ENCODE measurements at places on chromosomes 1 and 21.

DNA sequence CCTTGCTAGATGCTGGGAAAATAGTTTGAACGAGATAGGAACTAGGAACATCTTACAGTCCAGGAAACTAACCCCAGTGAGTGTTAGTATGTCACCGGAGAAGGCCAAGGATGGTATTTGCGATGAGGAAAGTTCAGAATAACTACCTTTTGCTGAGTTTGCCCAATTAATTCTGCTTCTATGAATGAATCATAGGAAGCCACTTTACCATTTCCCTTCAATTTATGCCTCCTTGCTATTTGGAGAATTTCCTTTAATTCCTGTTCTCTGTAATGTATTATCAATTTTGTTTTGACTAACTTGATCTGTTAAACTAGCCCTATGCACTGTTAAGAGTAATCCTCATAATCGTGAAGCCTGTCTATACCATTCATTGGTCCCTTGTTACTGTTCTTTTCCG, 40.7 kb upstream of the HLX start:
- DNase-seq = no peak

DNA sequence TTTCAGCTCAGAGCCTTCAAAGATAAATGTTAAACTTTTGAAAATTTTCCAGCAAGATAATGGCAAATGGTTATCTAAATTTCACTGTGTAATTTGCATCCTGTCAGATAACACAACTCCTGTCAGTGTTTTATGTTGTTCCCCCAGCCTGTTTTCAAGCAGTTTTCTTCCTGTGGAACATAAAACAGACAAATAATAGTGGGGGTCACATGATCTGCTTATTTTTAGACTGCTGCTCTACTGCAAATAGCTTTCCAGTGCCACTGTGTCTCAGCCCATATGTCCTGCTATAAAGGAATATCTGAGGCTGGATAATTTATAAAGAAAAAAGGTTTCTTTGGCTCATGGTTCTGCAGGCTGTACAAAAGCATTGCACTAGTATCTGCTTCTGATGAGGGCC, 32.2 kb downstream of the FMO3 start:
- DNase-seq = no peak

DNA sequence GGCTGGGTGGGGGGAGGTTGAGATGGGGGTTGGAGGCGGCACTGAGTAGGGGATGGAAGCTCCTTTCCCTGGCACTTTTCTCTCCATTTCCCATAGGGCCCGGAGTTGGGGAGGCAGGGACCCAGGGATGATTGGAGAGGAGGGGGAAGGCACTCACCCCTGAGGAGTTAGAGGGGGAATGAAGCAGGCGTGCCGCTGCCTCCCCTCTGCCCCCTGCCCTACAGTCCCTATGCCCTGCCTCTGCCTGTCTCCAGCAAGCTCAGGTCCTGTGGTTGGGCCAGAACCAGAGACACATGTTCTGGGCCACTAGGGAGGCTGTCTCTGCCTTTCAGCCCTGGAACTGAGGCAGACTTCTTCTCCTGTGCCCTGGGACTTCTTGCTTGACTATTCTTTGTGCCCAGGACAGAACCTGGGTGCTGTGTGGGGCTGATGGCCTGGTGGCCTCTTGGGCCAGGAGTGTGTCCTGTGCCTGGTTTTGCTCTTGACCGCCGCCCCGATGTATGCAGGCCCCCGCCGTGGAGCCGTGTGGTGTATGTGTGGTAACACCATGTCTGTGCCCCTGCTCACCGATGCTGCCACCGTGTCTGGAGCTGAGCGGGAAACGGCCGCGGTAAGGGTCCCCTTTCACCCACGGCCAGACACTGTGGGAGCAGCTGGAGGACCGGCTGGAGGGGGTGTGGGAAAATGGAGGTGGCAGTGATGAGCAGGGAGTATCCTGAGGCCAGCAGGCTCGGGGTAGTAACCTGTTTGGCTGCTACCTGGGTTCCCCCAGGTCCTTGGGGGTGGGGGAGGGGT, 1.4 kb downstream of the LYPLA2 start:
- no peak for DNase-seq

DNA sequence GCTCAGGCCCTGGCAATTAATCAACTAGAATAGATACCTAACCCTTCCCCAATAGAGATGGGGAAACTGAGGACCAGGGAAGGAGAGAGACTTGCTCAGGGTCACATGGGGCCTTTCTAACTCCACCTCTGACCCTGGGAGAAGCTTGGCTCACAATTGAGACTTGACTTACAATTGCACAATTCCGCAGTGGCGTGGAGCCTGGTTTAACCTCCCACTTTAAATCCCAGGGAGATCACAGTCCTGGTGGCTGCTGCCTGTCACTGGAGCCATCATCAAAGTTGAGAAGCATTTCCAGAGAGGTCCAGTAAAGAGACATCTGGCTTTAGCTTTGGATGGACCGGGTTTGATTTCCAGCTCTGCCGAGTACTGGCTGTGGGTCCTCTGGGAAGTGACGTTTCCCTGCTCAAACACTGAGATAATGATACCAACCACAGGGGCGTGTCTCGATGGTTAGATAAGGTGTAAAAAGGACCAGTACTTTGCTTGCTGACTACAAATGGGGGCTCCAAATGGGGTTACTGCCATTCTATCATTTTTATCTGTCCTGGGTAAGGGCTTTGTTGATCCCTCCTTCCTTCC, 39.3 kb downstream of the TRIM62 start:
- DNase-seq = no peak

GRCh38 chr1:235881930-235882700, 15.4 kb upstream of the LYST start:
- no peak for DNase-seq

- no peak for DNase-seq
Observed at GRCh38 chr1:81594206-81594605, 206.5 kb upstream of the ADGRL2 start.

- DNase-seq = no peak
Observed at GRCh38 chr1:99017655-99018054, 13.0 kb upstream of the PLPPR5 start.

DNA sequence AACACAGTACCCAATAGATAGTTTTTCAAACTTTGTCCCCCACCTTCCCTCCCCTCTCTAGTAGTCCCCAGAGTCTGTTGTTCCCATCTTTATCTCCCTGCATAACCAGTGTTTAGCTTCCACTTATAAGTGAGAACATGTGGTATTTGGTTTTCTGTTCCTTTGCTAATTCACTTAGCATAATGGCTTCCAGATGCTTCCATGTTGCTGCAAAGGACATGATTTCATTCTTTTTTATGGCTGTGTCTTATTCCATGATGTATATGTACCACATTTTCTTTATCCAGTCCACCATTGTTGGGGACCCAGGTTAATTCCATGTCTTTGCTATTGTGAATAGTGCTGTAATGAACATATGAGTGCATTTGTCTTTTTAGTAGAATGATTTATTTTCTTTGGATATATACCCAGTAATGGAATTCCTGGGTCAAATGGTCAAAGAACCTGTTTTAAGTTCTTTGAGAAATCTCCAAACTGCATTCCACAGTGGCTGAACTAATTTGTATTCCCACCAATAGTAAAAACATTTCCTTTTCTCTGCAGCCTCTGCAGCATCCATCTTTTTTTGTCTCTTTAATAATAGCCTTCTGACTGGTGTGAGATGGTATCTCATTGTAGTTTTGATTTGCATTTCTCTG, 126.0 kb downstream of the AK5 start:
- no peak for DNase-seq

DNA sequence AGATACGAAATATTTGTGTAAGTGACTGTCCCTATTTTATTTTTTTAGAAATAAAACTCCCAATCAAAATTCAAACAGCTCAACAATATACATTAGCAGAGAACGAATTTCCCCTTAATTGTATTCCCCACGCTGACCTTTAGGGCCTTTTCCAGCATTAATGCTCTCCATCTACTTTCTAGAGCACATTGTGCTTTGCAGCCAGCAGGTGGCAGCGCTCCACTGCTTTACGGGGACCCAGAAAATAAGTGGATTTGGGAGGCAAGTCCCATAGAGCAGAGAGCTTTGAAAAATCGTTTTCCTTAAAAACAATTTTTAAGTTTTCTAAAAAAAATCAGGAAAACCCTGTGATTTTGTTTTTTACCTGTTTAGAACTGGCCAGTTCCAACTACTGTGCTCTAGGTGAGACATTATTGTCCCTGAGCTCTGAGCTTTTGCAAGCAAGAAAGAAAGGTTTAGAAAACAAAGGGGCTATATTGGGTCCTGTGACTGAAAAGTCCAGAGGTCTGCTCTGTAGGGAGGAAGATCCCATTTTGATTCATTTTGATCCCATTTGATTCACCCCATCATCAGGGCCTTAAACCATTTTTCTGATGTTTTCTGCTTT, 144.4 kb upstream of the ZNF644 start:
- peak; percentile 44 for DNase-seq

GRCh38 chr1:236767276-236767675, 27.8 kb upstream of the MTR start:
- DNase-seq = no peak

GRCh38 chr21:29669416-29669815, 270.4 kb downstream of the GRIK1 start:
- no peak for DNase-seq

DNA sequence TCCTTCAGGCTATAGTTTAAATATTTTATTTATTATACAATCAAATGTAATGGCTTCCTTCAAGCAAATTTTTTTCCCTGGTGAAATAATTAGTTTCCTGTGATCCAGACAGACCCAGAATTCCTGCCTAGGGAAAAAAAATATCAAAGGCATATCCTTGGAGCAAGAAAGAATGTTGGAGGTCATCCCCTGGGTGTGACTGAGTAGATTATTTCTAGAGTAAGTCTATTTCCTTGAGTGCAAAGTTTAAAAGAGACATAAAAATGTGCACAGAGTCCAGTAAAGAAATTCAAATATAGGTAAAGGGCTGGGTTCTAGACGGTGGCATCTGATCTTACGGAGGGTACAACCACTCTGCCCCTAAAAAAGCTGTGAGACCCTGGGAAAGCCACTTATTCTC, 32.2 kb upstream of the SAMD13 start:
- no peak for DNase-seq

- no peak for DNase-seq
Observed at GRCh38 chr1:115726161-115726560, 42.4 kb downstream of the CASQ2 start.

- no peak for DNase-seq
Observed at GRCh38 chr1:44407430-44408211, 2.6 kb downstream of the RNF220 start.

GRCh38 chr21:44427241-44428120, 27.8 kb upstream of the LRRC3 start:
- no peak for DNase-seq

DNA sequence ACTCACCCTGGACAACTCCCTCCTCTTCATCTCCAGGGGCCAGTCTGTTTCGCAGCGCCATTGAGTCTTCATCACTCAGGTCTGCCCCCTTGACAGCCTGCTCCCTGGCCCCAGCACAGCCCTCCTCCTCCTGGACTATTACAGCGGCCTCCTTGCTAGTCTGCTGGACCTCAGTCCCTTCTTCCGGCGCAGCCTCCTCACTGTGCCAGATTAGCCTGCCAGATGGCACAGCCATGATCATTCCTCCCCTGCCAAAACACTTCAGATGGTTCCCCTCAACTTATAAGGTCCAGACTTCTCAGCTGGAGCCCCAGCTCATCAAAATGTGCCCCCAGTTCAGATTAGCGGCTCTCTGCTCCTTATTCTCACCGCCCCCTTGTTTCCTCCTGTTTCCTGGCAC, 7.0 kb upstream of the CELSR2 start:
- no peak for DNase-seq

DNA sequence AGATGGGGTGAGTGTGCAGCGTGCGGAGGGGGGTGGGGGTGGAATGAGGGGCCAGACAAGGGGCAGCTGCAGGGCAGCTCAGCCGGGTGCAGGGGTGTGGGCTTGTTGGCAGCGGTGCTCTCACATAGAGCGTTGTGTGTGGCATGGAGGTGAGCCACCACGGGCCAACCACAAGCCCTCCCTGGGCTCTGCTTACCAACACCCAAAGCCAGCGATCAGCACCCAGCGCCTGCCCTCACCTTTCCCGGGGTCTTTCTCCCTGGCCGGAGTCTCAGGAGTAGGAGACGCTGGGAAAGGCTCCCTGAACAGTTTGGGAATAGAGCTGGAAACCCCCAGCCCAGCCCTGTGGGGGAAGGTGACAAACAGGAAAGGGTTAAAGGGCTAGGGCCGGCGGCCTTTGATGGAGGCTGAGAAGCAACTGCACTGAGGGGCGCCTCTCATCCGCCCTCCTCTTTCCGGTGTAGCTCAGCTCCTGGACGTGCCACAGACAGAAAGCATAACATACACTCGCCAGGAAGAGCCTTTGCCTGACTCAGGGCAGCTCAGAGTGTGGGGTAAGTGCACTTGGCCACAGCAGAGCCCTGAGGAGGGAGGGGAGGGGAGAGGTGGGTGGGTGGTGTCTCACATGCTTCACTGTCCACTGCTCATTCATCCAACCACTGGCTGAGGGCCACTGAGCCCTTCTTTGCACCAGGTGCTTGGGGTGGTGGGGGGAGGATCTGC, 577 bp downstream of the IKBKE start:
- no peak for DNase-seq

DNA sequence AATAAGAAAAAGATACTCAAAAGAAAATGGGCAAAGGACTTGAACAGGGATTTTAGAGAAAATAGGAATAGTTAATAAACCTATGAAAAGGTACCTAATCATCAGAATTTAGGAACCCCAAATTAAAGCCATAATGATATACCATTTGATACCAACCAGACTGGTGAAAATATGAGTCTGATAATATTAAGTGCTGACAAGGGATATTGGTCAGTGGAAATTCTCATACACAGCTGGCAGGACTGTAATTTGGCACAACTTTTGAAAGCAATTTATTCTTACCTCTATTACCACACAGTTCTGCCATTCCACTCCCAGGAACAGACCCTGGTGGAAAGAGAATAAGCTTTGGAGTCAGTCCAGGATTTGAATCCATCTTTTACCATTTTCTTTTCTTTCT, 111.3 kb downstream of the KIF26B start:
- no peak for DNase-seq

DNA sequence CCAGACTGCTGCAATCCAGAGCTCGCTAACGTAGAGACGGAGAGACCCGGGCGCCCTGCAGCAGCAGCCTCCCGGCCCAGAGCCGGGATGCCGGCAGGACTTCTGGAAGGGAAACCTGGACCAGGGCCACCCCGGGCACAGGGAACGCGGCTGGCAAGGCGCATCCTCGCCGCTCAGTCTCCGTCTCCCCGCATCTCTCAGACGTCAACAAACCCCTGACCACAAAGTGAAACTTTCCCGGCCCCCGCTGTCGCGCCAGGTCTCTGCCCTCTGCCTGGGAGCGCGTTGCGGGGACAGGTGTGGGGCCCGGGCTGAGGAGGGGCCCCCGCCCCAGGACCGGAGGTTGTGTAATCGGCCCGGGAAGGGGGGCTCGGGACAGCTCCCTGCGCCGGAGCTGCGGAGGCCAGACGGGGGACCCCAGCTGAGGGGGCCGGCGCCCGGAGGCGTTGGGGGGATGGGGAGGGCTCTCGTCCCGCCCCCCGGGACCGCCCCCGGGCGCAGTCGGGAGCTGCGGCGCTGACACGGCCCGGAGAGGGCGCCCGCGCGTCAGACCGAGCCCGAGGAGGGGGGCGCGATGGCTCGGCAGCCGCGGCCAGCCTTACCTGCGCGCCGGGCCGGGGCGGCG, 116.6 kb upstream of the HIVEP3 start:
- peak; percentile 52 for DNase-seq

GRCh38 chr1:116150368-116150767, 39.2 kb downstream of the MAB21L3 start:
- no peak for DNase-seq
